ENCODE measurements at places on chromosomes 2 and 18.
A peak's percentile ranks its signal among the peaks of the same experiment; 100 is the strongest.

- no peak for DNase-seq
- H3K27me3 ChIP-seq = no peaks in the 10 kb centered on the region
- H3K36me3 ChIP-seq = no peaks in the 10 kb centered on the region
- H3K4me3 ChIP-seq = no peak overlapping the region
- H3K27ac ChIP-seq = peak overlapping the region; percentile 49
Measured at GRCh38 chr2:222844323-222844722, 16.5 kb upstream of the ACSL3 start.

- H3K27ac ChIP-seq = no peak overlapping the region
- H3K27me3 ChIP-seq = no peaks in the 10 kb centered on the region
- no peak for DNase-seq
- no peaks in the 10 kb centered on the region for H3K4me1 ChIP-seq
- no peaks in the 10 kb centered on the region for H3K36me3 ChIP-seq
- H3K4me3 ChIP-seq = no peak overlapping the region
Measured at GRCh38 chr2:228738671-228739380, 532.3 kb downstream of the PID1 start.

DNA sequence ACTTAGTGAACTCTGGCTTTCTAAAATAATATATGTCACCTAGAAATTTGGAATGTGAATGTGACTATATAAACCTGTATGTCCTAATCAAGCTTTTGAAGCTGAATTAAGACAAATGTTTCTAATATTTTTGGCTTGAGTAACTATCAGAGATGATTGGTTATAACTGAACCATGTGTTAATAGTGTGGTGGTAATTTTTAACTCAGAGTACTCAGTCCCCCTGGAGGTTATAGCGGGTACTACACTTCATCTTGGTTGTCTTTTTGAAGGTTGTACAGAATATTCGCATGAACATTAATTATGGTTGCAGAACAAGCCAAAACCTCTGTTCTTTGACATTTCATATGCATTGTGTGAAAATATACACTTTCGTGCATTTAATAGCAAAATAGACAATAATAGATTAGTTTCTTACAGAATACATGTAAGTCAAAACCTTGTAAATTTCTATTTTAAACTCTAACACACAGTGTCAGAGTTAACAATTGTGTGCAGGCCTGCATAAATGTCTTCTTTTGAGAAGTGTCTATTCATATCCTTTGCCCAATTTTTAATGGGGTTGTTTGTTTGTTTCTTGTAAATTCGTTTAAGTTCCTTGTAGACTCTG is 86.0 kb downstream of the OSBPL6 start:
- peaks cover 35% of the 10 kb centered on the region for H3K4me1 ChIP-seq
- no peak for DNase-seq
- H3K27me3 ChIP-seq = no peaks in the 10 kb centered on the region

GRCh38 chr2:133936096-133936495 is 317.8 kb upstream of the MGAT5 start:
- H3K4me1 ChIP-seq = no peaks in the 10 kb centered on the region
- peaks cover 3% of the 10 kb centered on the region for H3K27me3 ChIP-seq
- H3K27ac ChIP-seq = no peak overlapping the region
- H3K4me3 ChIP-seq = no peak overlapping the region

- no peaks in the 10 kb centered on the region for H3K27me3 ChIP-seq
- no peak overlapping the region for H3K4me3 ChIP-seq
- H3K36me3 ChIP-seq = no peaks in the 10 kb centered on the region
- DNase-seq = no peak
- peaks cover 18% of the 10 kb centered on the region for H3K4me1 ChIP-seq
Measured at GRCh38 chr2:175840256-175840655, 161.8 kb downstream of the LNPK start.

DNA sequence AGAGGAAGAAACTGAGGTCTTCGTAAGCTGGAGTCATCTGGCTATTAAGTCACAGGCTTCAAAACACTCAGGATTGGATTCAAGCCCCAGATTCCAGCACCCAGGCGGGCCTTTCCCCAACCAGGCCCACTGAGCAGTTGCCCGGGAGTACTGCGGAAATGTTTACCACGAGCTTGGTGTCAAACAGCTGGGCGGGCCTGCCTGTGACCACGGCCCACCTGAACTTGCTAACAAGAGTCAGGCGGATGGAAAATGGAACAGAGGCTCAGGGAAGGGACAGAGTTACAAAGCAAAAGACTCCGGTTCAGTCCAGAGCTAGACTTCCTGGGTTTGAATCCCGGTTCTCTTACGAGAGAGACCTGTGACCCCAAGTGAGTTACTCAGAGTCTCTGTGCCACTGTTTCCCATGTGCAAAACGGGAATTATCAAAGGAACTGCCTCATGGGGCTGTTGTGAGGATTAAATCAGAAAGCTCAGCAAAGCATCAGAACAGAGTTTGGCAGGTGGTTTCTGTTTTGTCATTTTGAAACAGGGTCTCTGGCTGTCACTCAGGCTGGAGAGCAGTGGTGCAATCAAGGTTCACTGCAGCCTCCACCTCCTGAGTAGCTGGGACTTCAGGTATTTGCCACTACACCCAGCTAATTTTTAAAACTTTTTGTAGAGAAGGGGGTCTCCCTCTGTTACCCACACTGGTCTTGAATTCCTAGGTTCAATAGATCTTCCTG is 49.0 kb upstream of the TFCP2L1 start:
- no peak overlapping the region for H3K4me3 ChIP-seq
- H3K36me3 ChIP-seq = peaks cover under 1% of the 10 kb centered on the region
- H3K4me1 ChIP-seq = peaks cover 10% of the 10 kb centered on the region

GRCh38 chr18:41693008-41693407 is 262.0 kb upstream of the PIK3C3 start:
- no peak overlapping the region for H3K27ac ChIP-seq
- DNase-seq = no peak
- no peaks in the 10 kb centered on the region for H3K4me1 ChIP-seq
- no peak overlapping the region for H3K4me3 ChIP-seq
- no peaks in the 10 kb centered on the region for H3K36me3 ChIP-seq
- H3K27me3 ChIP-seq = peaks cover 3% of the 10 kb centered on the region

GRCh38 chr2:226270285-226271058 is 529.1 kb downstream of the IRS1 start:
- no peaks in the 10 kb centered on the region for H3K27me3 ChIP-seq
- no peaks in the 10 kb centered on the region for H3K4me1 ChIP-seq
- no peak for DNase-seq
- no peak overlapping the region for H3K4me3 ChIP-seq
- H3K27ac ChIP-seq = no peak overlapping the region

DNA sequence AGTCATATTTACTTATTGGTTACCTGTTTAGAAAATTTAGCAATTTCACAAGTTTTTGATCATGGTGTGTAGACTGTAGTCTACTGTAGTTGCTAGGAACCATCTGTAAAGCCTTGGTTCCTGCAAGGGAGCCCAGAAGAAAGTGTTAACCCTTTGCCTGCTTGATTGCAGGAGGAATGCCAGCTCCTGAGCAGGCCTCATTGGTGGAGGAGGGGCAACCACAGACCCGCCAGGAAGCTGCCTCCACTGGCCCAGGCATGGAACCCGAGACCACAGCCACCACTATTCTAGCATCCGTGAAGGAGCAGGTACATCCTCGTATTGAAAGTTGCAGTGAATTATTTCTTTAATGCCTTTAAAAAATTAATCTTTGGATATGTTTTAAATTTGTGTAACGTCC is 76.3 kb downstream of the PKP4 start:
- no peaks in the 10 kb centered on the region for H3K27me3 ChIP-seq
- H3K27ac ChIP-seq = no peak overlapping the region

GRCh38 chr2:83578405-83578804 is 880.7 kb downstream of the SUCLG1 start:
- H3K4me1 ChIP-seq = no peaks in the 10 kb centered on the region
- H3K27ac ChIP-seq = no peak overlapping the region
- no peak for DNase-seq
- no peaks in the 10 kb centered on the region for H3K36me3 ChIP-seq

GRCh38 chr2:43293744-43294695 is 67.6 kb upstream of the ZFP36L2 start:
- H3K36me3 ChIP-seq = no peaks in the 10 kb centered on the region
- H3K27me3 ChIP-seq = no peaks in the 10 kb centered on the region
- H3K4me1 ChIP-seq = peaks cover 15% of the 10 kb centered on the region
- H3K27ac ChIP-seq = peak overlapping the region; percentile 72

GRCh38 chr2:142981756-142982155 is 104.3 kb downstream of the KYNU start:
- no peak overlapping the region for H3K27ac ChIP-seq
- DNase-seq = no peak
- H3K4me1 ChIP-seq = peaks cover 4% of the 10 kb centered on the region
- no peak overlapping the region for H3K4me3 ChIP-seq

DNA sequence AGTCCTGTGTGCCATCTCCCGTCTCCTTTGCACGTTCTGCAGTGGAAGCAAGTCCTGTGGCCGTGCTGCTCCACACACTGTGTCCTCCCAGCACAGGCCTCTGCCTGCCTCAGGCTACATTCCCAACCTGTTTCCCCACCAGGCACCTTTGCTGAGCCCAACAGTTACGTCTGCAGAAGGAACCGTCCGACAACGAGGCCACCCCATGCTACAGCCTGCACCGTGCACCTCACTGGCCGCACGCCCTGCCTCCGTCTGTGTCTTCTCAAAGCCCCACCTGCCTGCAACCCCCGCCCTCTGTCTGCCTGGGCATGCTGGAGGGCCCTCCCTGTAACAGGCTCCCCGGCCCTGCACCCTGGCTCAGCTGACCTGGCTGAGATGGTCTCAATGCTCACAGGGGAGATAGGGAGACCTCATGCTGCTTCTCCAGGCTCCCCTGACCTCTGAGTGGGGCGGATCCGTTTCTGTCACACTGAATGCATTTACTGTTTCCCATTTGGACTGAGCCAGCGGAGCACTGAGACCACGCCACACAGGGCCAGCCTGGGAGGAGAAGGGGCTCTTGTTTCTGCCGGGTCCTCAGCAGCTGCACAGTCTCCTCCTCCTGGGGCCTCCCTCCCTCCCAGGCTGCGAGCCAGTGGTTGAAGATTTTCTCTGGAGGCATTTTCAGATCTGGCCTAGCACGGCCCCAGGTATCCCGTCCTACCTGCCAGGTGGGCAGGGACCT is 109.1 kb upstream of the OTOS start:
- no peaks in the 10 kb centered on the region for H3K36me3 ChIP-seq
- no peaks in the 10 kb centered on the region for H3K27me3 ChIP-seq
- peaks cover 25% of the 10 kb centered on the region for H3K4me1 ChIP-seq
- H3K27ac ChIP-seq = no peak overlapping the region
- no peak overlapping the region for H3K4me3 ChIP-seq

GRCh38 chr2:65277118-65277517 is 49.5 kb downstream of the ACTR2 start:
- no peak overlapping the region for H3K27ac ChIP-seq
- H3K4me1 ChIP-seq = no peaks in the 10 kb centered on the region
- DNase-seq = no peak
- no peak overlapping the region for H3K4me3 ChIP-seq
- peaks cover 5% of the 10 kb centered on the region for H3K36me3 ChIP-seq

- H3K27ac ChIP-seq = no peak overlapping the region
- DNase-seq = no peak
- no peak overlapping the region for H3K4me3 ChIP-seq
- no peaks in the 10 kb centered on the region for H3K36me3 ChIP-seq
- peaks cover 12% of the 10 kb centered on the region for H3K4me1 ChIP-seq
Measured at GRCh38 chr2:237857791-237858190, 1.6 kb upstream of the RAMP1 start.

GRCh38 chr2:225599856-225600255 is 200.3 kb downstream of the NYAP2 start:
- no peak overlapping the region for H3K4me3 ChIP-seq
- H3K27ac ChIP-seq = no peak overlapping the region
- H3K4me1 ChIP-seq = no peaks in the 10 kb centered on the region

DNA sequence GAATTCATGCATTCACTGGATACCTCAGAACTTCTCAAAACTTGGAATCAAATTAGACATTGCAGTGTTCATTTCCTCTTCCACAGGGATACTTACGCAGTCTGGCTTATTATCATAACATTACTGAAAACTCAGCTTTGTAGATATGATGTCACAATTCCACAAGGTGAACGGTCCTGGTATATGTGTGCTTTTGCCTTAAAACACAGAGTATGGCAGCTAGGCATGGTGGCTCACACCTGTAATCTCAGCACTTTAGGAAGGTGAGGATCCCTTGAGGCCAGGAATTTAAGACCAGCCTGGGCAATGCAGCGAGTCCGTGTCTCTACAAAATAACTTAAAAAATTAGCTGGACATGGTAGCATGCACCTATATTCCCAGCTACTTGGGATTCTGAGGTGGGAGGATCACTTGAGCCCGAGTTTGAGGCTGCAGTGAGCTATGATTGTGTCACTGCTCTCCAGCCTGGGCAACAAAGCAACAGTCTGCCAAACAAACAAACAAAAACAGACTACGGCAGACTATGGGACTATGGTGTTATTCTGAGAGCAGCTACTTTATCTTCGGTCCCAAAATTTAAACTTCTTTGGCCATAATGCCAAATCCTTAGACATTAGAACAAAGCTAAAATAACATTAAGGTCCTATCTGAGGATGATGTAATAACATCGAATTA is 1191.9 kb upstream of the SLC39A10 start:
- no peak overlapping the region for H3K27ac ChIP-seq
- DNase-seq = no peak
- H3K4me1 ChIP-seq = no peaks in the 10 kb centered on the region
- H3K27me3 ChIP-seq = no peaks in the 10 kb centered on the region

- no peak for DNase-seq
- H3K27ac ChIP-seq = peak overlapping the region; percentile 61
- no peak overlapping the region for H3K4me3 ChIP-seq
- H3K27me3 ChIP-seq = no peaks in the 10 kb centered on the region
- H3K36me3 ChIP-seq = no peaks in the 10 kb centered on the region
- H3K4me1 ChIP-seq = peaks cover 42% of the 10 kb centered on the region
Measured at GRCh38 chr2:209472871-209473270, 49.0 kb downstream of the MAP2 start.

- no peak overlapping the region for H3K4me3 ChIP-seq
- H3K27me3 ChIP-seq = no peaks in the 10 kb centered on the region
- H3K4me1 ChIP-seq = no peaks in the 10 kb centered on the region
- H3K36me3 ChIP-seq = no peaks in the 10 kb centered on the region
- H3K27ac ChIP-seq = no peak overlapping the region
Measured at GRCh38 chr18:78542204-78542603, 437.4 kb upstream of the SALL3 start.

- H3K27ac ChIP-seq = no peak overlapping the region
- no peaks in the 10 kb centered on the region for H3K36me3 ChIP-seq
- H3K4me1 ChIP-seq = no peaks in the 10 kb centered on the region
Measured at GRCh38 chr2:224286923-224287322, 115.0 kb downstream of the FAM124B start.

DNA sequence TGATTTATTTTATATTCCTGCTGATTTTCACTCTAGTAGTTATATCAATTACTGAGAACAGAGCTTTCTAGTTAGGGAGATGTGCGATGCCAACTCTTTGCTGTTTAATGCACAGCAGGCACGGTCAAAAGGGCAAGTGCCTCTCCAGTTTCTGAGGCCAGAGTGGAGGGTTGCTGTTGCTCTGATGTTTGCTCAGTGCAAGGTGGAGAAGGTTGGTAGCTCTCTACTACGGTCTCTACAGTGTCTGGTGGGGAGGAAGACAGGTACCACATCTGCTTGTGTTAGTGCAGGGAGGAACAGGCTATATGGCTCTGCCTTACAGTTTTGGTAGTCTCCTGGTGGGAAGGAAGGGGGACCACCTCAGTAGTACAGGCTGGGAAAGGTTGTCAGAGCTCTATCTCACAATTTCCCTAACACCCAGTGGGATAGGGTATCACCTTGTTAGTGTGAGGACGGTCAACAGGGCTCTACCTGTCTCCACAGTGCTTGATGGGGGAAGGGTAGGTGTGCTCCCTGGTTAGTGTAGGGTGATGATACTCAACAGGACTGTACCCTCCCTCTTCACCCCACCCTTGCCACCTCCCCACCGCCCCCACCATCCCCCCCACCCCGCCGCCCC is 85.9 kb downstream of the FANCL start:
- DNase-seq = no peak
- no peak overlapping the region for H3K4me3 ChIP-seq
- H3K27me3 ChIP-seq = no peaks in the 10 kb centered on the region
